ENCODE measurements at places on chromosomes 7 and 10.

DNA sequence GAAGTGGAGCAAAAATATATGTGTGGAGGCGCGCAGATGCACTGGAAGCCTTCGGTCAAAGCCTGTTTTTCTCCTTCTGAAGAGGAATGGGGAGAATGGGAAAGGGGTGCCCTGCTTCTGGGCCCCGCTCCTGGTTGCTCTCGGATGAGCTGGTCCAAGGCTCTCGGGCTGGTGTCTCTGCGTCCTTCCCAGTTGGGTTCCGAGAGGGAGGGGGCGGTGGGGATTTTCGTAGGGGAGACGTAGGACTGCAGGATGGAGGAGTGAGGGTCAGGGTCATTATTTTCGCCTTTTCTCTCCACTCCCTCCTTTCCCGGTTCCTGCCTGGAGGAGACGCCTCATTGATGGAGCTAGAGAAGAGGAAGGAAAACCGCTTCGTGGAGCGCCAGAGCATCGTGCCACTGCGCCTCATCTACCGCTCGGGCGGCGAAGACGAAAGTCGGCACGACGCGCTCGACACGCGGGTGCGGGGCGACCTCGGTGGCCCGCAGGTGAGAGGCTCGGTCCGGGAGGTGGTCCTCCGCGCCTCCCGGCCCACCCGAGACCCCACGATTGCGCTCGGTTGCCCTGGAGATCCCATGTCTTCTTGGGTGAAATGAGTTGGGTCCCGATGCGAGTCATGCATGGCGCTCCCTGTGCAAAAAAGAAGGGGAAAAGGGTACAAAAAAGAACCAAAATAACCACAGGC is 790 bp downstream of the ADAM22 start:
- DNase-seq: no peak

DNA sequence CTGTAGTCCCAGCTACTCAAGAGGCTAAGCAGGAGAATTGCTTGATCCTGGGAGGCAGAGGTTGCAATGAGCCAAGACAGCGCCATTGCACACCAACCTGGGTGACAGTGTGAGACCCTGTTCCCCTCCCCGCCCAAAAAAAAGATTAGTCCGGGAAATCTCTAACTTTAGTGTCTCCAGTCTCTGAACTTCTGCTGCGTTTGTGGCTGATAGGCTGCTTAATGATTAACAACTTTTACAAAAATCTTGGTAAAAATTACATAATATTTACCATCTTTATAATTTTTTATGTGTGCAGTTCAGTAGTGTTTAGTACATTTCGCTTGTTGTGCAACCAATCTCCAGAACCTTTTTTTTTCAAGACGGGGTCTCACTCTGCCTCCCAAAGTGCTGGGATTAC is 9.7 kb upstream of the PLAU start:
- DNase-seq: no peak

- DNase-seq: peak; percentile 47
Observed at GRCh38 chr10:102352066-102352715, 43.3 kb upstream of the NFKB2 start.

DNA sequence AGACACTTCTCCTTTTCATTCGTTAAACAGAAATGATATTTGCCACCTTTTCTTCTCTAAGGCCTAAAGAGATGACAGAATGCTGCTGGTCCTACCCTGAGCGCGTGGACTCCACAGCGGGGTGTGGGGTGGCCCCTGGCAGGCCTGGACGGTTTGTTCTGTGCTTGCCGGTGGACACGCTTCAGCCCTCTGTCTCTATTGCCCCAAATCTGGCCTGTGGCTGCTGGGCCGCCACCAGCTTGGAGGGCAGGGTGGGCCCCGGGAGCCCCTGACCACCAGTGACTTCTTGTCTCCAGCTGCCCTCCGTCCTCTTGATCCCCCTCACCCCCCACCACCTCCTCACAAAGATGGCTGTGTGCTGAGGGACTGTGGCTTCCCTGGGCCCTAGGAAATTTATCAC is 5.7 kb downstream of the CHST3 start:
- no peak for DNase-seq

- DNase-seq: no peak
Observed at GRCh38 chr10:14736043-14736442, 38.7 kb downstream of the FAM107B start.

DNA sequence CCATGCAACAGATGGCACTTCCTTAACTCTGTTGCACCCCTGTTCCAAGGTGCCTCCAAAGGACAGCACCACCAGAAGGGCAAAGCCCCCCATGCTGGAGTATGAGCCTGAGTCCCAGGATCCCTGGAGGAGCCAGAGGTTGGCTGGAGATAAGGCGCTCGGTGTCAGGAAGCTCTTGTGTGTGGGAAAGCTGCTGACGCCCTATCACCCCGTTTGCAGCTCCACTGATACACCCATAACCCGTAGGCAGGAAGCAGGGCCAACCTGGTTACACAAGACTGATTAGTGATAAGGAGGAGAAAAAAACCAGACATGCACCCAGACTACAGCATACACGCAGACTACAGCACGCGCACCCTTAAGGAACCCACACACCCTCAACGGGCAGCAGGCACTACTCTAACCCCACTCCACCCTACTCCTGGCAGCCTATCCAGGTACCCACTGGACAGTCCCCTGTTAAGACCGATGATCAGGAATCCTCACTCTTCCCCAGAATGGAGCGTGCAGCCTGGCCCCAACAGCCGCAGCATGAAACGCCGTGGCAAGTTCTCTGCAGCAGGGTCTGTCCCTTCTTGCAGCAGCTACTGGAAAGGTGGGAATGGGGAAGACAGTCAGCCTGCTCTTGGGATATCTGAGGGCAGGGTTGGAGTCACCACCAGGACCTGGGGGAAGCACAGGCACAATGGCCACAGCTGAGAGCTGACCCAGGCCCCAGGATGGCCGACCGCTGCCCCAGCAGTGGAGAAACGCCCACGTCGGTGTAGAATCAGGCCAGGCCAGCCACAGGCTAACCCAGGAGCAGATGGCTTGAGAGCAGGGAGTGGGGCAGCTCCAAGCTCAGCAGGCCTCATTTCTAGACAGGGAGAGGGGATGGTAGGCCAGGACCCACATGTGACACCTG is 38.3 kb upstream of the TUBB8 start:
- DNase-seq: no peak

GRCh38 chr10:75774783-75775490 is 343.5 kb downstream of the LRMDA start:
- DNase-seq: no peak

- no peak for DNase-seq
Observed at GRCh38 chr10:124798364-124798763, 3.3 kb upstream of the ABRAXAS2 start.
